ENCODE measurements at places on chromosomes 6 and 20. TPM values are rescaled to one million over a fixed set of nuclear protein-coding genes. Genes with fewer than 3 reads are reported as not detected.

DNA sequence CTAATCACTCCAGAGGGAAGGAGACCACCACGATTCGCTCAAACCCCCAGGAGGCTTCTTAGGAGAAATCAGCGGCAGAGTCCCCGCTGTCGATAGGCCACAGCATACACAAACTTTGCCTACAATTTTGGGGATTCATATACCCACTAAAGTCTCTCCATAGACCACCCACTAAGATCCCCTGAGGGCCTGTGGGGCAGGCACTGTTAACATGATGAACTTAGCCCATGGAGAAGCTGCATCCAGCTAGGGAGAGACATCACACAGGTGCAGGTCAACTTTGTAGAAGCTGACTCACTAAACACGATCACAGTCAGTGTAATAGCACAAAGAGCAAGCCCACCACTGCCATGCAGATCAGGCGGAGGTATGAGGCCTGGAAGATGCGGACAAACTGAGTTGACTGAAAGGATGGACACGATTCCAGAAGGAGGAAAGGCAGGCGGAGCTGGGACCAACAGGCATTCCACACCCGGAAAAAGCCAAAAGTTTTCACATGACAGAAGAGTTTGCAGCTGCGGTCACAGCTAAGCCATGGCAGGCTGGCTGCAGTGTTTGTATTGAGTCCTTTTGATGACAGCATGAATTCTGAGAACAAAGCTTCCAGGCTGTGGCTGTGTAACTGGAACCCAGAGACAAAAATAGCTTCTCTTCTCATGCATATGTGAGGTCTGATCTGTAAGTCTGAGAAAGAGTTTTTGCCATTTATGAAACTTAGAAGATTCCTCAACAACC is 75.7 kb upstream of the QKI start:
- DNase-seq, result no peak

GRCh38 chr6:46473881-46474280 is 17.4 kb downstream of the RCAN2 start:
- no peak for DNase-seq

DNA sequence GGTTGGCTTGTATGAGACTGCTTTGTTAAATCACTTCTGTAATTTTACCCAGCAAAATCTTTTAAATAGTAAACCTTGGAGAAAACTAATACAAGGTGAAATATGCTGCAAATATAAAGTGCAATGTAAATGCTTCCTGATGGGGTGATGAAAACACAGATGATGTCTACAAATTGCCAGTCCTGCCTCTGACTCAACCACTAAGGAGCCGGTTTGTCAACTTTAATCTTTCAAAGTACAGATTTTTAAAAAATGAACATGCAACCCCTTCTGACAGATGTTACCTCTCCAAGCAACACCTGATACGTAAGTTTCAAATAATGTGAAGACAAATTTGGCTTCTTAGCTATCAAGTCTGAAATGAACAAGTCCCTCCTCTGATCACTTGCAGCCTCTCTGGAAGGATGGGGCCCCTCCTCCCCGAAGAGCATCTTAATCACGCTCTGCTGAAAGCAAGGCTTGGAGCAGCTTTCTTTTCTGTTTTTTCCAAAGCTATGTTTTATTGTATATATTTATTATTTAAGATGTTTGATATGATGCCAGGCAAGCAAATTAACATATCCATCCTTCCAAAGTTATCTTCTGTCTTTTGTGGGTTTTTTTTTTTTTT is 196.0 kb downstream of the MYLK4 start:
- DNase-seq, result no peak

- no peak for DNase-seq
Measured at GRCh38 chr20:34904202-34904621, 27.8 kb downstream of the ACSS2 start.

DNA sequence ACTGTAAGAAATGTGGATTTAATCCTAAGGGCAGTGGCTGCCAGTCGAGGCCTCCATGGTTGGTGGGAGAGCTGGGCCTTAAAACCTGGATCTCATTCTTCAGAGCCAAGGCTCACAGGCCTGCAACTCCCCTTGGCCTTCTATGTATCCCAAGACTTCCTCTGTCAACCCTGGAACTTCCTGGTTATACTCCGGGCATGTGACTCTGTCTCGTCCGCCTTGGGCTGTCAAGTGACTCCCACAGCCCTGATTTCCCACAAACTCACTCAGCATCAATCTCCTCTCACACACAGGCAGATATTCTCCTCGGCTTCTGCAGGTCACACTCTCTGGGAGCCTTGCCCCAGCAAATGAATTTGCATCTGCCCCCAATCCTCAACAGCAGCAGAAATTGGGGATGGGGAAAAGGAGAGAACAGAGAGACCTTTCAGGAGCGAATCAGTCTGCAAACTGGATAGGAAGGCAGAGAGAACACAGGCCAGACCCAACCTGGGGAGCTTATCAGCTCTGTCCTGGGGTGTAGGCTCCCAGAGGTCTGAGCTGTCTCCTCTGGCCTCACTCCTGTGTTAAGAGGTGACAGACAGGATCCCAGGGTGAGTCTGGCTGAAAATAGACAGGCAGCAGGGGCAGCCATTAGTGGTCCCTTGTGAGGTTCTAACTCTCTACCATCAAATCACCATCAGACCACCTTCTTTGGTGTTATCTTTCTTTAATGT is 30.4 kb upstream of the PREX1 start:
- no peak for DNase-seq

- DNase-seq, result no peak
Measured at GRCh38 chr6:169370666-169371343, 117.2 kb upstream of the THBS2 start.

DNA sequence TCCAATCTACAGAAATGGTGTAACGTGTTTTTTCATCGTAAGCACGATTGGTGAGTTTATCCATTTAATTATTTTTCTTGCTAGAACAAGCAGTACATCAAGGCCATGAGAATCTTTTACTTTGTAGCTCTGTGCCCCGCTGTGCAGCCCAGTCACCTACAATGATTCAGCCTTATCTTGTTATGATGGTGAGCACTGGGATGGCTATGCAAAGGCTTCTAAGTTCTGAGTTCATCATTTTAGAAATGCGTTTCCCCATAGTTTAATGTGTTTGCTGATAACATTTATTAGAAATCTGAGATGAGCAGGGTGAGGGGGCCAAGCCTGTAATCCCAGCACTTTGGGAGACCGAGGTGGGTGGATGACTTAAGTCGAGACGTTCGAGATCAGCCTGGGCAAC is 111.8 kb upstream of the QKI start:
- no peak for DNase-seq

DNA sequence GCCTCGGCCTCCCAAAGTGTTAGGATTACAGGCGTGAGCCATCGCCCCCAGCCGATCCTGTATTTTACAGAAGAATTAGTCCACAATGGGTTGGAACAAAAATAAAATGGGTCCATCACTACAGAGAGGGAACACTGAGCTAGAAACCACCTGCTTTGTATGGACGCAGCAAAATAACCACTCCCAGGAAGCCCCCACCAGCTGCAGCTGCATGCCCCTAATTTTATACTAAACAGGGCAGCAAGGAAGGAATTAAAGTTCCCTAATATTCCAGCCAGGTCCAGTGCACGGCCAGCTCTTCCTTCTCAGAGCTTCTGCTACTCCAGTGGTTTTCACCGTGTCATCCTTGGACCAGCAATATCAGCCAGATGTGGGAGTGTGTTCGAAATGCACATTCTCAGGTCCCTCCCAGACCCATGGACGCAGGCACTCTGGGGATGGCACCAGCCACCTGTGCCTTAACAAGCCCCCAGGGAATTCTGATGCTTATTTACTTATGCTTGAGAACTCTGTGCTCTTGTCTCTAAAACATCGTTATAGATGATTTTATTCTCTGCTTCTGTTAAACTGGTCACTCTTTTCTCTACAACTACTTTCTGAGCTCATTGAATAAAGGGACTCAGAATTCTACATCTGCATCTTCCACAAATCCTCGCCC is 189.5 kb upstream of the SLC24A3 start:
- DNase-seq, result peak; percentile 7

DNA sequence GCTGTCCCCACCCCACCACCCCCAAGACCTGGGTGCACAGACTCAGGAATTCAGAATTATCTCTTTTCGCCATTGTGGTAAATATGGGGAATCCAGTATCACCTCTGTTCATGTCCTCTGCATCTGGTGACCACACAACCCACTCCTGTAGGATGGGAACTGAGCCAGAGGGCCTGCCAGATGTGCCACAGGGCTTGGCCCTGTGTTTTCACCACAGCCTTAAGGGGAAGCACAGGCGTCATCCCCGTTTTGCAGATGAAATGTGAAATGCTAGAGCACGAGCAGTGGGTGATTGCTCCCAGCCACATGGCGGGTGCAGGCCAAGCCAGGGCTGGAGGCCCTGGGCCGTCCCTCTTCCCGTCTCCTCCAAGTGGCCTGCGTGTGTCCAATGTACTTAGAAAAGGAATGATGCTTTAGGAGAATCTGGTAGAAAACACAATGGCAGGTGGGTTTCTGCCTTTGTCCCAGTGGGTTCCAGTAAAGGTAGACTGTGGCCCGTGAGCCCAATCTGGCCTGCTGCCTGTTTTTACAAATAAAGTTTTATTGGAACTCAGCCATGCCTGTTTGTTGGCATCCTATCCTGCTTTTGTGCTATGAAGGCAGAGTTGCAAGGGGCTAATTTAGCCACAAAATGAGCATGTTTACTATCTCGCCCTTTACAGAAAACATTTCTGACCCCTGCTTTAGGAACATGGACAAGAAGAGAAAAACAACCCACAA is 309.2 kb downstream of the CDH4 start:
- no peak for DNase-seq

DNA sequence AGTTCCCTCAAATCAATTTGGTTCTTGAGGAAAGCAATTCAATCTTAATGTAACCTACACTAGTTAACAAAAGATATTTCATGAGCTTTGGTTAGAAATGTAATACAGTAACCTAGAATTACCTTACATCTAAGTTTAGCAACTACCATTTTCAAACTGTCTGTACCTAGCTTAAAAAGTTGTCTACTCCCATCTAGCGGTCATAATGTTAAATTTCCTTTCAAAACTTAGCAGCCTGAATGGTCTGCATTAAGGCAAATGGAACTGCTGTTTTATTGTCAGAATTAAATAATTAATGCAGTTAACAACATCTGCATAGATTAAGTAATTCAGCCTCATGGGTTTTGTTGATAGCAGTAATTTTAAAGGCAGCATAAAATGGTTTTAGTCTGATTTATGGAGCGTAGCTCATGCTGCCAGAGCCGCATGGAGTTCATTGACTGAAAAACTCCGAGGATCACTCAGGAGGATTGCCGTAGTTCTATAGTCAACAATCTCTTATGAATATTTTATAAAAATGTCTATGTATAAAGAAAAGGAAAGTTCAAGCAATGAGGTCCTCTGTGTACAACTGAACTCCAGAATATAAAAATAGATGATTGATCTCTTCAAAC is 485.4 kb upstream of the MANEA start:
- DNase-seq, result peak; percentile 52

GRCh38 chr6:66103954-66104353 is 396.9 kb upstream of the EYS start:
- DNase-seq, result no peak

DNA sequence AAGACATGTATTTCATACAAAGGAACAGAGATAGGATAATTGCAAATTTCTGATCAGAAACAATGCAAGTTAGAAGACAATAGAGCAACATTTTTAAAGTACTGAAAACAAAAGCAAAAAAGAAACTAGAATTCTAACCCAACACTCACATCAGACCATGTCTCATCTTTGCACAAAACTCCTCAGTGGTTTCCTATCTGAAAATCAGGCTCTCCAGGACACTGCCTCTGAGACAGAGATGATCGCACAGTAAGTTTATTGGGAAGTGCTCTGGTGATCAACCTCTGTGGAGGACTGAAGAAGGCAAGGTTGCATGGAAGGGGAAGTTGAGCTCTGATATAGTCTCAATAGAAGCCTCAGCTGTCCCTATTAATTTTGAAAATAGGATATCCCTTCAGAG is 2.3 kb upstream of the TTBK1 start:
- DNase-seq, result no peak

- peak; percentile 8 for DNase-seq
Measured at GRCh38 chr6:53048431-53049195, 16.6 kb upstream of the FBXO9 start.

GRCh38 chr6:32589596-32590449 is at the start of gene HLA-DRB1:
TSS of gene HLA-DRB1 (minus strand) at chr6:32589848. CDS start at chr6:32589742, 106 bp downstream.
- peak; percentile 77 for DNase-seq

Gene SIGLEC1
- 0.11 TPM for total RNA-seq

Gene DYNLT1
- 49.2 TPM for total RNA-seq

Gene RFX6
- total RNA-seq, result not detected

Gene RAMACL
- total RNA-seq, result 0.33 TPM

Gene GDAP1L1
- not detected for total RNA-seq

Gene DEFB132
- not detected for total RNA-seq

Gene PCSK2
- total RNA-seq, result not detected

Gene PGM3
- total RNA-seq, result 37.4 TPM

Gene FGD2
- 45.7 TPM for total RNA-seq

Gene COL9A1
- total RNA-seq, result not detected

Gene EYA4
- total RNA-seq, result not detected
